ENCODE measurements at places on chromosomes 16 and 17.

DNA sequence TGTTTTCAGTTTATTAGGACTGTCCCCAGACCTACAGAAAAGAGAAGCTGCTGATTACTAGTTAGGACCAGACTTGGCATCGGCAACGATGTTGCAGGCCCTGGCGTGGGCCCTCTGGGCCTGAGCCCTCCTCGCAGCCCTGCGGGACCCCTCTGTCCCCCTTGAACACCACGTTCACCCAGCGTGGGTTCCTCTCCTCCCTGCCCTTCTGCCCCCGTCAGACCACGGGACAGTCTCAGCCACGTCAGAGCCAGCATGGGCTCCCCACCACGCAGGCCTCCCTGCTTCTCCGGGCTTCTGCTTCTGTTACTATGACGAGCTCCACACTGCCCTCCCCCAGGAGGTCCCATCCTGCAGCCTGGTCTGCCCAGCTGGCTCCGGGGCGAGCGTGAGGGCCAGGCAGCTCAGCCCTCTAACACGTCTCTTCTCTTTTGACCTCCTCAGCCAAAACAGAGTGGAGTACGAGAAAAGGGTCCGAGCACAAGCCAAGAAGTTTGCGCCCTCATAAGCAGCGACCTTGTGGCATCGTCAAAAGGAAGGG lies 9.1 kb upstream of the BAIAP3 start:
- no peak for DNase-seq

DNA sequence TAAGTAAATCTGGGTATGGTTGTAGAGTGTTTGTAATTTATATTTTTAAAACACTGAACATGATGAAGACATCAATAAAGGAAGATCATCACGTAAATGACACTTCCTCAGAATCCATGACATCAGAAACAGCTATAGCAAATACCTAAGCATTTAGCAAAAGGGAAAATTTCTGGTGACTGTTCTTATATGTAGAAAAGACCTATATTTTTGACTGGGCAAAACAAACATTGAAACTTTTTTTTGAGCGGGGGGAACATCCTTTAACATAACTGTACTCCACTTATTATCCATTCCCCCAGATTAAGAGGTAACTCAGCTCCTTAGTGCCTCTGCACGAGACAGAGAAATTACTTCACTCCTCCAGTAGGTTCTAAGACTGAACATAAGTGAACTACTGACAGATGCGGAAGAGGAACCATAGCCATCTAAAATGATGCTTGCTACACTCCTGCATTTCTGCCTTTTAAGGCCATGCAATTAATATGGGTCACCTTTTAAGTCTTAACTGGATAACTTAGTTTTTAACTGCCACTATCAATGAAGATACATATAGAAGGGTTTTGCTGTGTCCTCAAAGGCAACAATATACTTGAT lies 9.4 kb downstream of the CRYBA1 start:
- DNase-seq: no peak

GRCh38 chr16:20216591-20217217 lies 110.6 kb downstream of the GP2 start:
- DNase-seq: no peak

- DNase-seq: no peak
These were observed 136.6 kb upstream of the WSB1 start for GRCh38 chr17:27157297-27157696.

- DNase-seq: no peak
These were observed 33.5 kb downstream of the HS3ST3B1 start for GRCh38 chr17:14334276-14334840.

GRCh38 chr16:12685806-12686205 lies 117.9 kb downstream of the CPPED1 start:
- no peak for DNase-seq

GRCh38 chr17:45584092-45585036 lies 93.8 kb upstream of the PLEKHM1 start:
- DNase-seq: peak; percentile 61

DNA sequence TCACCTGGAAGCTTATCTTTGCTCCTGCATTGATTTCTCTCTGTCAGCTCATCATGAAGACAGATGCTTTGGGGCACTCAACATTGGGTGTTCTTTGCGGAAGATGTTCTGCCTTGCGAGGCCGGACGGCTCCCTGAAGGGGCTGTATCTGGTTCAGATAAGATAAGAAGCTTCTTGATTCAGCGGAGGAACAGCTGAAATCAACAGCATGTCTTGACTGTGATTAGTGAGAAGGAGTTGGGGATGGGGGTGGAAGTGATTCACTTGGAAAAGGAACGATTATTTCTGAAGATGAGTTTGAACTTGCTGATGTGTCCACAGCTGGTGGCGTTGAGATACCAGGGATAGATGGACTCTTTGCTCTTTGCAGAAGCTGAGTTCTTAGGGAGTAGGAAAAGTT lies 126.9 kb upstream of the WSCD1 start:
- no peak for DNase-seq

DNA sequence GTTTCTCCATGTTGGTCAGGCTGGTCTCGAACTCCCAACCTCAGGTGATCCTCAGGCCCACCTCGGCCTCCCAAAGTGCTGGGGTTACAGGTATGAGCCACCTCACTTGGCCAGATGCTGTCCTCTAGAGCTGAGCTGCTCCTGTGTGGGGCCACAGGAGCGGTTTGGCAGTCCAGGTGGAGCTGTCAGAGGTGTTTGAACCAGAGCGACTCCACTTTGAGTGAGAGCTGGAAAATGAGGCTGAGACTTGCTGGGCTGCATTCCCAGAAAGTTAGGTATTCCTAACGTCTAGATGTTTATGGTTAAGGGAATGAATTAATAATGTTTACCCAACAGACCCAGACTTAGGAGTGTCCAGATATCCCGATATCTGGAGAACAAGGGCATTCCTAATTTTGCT lies 16.8 kb upstream of the PSMD7 start:
- DNase-seq: no peak

- DNase-seq: no peak
These were observed 10.6 kb downstream of the MSI2 start for GRCh38 chr17:57266902-57267311.

GRCh38 chr17:57877803-57878377 lies 28.0 kb upstream of the MRPS23 start:
- no peak for DNase-seq

DNA sequence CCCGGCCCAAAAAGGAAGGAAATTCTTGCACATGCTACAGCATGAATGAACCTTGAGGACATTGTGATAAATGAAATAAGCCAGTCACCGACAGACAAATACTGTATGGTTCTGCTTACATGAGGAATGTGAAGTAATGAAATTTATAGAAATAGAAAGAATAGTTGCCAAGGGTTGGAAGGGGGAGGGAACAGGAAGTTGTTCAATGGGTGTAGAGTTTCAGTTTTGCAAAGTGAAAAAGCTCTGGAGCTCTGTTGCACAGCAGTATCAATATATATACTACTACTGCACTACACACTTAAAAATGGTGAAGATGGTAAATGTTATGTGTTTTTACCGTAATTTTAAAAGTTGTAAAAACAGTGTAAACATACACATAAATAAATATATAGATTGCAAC lies 43.7 kb downstream of the PKD1L3 start:
- no peak for DNase-seq

DNA sequence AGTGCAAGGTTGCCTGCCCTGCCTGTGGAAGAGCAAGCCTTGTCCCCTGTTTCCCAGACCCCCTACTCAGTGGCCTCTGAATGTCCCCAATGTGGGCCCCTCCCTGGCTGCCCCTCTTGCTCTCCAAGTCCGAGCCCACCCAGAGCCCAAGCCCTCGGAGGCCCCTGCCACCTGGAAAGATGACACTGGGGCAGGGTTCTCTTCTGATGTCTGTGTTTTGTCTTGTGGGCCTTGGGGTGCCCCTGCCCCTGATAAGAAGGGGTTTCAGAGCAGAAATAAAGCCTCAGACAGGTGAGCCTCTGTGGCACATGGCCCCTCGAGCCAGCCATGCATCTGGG lies 85.4 kb upstream of the CBX4 start:
- DNase-seq: no peak
